ENCODE measurements at places on chromosomes 11 and 22.
A peak's percentile ranks its signal among the peaks of the same experiment; 100 is the strongest.

DNA sequence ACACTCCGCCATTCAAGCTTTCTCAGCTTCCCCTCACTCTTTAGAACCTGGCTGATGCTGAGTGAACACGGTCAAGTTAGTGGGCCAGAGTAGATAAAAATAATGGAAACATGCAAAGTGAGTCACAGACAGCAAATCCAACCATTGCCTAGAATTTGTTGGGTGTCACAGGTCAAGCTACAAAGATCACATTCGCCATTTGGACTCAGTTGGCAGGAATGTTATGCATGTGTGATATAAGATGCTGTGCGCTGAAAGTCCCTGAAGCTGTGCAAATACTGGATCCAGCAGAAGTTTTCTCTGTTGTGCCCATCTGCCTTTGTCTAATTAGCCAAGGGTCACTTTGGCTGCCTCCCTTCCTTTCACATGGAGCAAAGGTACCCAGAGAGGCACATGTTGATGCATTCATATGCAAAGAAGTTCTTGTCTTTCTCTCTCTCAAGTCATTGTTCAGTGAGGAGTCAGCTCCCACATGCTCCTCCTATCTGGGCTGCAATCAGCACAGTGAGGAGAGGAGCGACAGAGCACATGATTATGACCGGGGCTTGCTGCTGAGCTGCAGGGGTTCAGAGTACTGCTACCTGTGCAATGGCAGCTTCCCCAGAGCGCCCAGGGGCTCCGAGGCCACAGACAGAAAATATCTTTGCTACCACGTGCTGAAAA lies 39.7 kb downstream of the FLI1 start:
- DNase-seq: peak; percentile 48

DNA sequence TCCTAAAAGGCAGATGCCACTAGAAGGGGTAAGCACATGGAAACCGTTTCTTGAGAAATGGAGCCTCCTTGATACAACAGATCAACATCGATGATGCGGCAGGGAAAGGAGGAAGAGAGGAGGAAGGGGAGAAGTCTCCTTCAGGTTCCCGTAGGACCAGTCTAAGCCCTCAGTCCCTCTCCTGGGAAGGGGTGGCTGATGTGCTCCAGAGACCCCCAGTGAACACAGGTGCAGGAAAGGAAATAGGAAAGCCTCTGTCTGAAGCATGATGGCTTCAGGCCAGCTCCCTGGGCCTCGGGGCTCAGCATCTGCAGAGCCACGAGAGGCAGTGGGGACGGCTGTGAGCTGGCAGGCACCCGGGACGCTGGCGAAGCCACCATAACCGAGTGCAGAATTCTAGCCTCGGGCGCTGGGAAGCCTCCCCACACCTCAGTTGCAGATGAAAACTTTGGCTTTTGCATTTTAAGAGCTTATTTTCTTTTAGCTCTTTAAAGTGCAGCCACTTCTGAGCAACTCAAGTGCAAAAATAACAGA lies 1.8 kb downstream of the SPATA19 start:
- no peak for DNase-seq

DNA sequence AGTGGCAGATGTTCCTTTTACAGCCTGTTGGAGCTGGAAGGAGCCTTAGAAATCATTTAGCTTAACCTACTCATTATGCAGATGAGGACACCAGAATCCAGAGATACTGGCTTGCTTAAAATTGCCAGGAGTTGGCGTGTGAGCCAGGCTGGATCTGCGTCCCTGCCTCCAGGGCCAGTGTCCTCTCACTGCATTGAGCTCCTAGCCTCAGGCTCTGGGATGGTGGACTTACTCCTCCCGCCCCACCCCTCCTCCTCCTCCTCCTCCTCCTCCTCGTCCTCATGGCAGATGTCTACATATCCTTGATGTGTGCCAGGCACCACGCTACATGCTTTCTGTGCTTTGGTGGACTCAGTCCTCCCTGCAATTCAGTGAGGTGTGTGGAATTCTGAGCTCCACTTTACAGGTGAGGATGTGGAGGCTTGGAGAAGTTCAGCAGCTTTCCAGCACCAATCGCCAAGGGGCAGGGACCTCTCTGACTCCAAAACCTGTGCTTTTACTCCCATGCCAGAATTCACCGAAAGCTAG lies 24.1 kb downstream of the ADAMTS15 start:
- no peak for DNase-seq

- DNase-seq: no peak
These were observed 365.5 kb downstream of the SHANK2 start for GRCh38 chr11:70886676-70887541.

DNA sequence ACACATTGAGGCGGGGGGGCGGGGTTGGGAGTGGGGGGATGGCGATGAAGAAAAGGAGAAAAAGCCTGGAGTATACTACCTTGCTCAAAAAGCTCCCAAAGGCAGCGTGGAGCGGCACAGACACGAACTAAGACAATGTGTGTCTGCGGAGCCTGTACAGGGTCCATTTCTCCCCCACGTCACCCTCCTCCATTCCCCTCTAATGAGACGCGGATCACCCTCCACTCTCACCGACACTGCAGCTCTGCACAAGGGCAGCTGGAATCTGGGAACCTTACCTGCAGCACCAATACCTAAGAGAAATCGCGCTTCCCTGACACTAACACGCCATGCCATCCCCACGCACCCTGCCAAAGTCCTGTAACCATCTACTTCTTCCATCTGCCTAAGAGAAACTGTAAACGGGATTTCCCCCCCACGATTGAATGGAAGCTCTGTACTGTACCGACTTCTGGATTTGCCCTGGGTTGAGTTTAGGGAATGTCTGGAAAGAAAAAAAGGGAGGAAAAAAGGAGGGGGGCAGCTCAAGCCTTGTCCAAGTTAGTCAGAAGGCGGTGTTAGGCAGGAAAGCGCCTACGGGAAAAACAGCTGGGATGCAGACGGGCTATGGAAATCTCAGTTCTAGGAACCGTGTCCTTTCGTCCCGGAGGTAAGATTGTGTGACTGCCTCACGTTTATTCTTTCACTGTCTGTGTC lies 125.7 kb upstream of the C11orf58 start:
- no peak for DNase-seq

DNA sequence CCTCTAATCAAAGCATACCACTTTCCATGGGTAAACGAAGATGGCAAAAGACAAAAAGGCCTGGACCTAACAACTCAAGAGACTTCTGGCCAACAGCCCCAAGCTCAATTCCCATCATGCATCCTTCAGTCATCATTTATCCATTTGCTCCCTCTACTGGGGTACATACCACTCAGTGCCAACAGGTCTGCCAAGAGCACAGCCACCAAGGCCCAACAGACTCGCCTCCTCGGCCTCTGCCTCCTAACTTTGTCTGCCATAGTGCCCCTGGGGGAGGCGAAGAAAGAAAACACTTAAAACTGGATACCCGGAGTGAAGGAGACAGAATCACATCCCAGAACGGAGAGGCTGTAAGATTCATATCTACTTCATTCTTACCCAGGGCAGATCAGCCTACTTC lies 1.1 kb downstream of the HYOU1 start:
- no peak for DNase-seq

GRCh38 chr22:47044722-47045535 lies 282.5 kb downstream of the TBC1D22A start:
- no peak for DNase-seq

- DNase-seq: no peak
These were observed 78.3 kb downstream of the CTTN start for GRCh38 chr11:70476669-70477068.

DNA sequence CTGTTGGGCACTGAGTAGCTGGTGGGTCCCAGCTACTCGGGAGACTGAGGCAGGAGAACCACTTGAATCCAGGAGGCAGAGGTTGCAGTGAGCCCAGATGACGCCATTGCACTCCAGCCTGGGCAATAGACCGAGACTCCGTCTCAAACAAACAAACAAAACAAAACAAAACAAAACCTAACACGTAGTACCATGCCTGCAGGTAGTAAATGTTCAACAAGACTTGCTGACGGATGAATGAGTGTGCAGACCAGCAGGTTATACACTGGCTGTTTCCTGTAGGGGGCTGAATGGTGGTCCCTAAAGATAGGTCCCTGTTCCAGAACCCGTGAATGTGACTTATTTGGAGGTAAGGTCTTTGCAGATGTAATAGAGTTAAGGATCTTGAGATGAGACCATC lies 12.8 kb upstream of the MRGPRD start:
- DNase-seq: no peak

DNA sequence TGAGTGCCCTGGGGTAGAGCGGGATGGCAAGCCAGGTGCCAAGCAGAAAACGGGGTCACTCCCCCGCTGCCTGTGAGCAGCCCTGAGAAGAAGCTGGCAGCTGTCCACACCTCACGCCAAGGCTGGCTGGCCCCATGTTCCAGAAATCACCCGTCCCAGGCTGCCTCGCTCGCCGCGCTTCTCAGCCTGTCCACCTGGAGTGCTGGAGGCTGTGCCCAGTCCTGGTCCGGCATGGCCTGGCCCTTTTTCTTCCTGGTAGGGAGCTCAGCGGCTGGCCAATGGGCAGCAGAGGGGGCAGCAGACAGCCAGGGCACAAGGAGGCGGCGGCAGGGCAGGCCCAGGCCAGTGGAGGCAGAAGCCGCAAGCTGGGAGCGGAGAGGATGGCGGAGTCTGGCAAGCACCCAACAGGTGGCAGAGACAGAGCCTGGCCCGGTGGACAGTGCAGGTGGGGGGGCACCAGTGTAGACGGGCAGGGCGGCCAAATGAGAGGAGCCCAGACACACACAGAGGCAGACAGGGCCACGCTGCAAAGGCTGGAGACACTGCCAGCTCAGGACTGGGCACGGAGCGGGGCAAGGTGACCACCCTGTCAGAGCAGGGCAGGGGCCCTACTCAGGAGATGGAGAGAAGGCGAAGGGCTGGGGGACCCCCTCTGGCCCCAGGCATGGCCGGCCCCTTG lies 37.2 kb upstream of the TH start:
- DNase-seq: no peak

DNA sequence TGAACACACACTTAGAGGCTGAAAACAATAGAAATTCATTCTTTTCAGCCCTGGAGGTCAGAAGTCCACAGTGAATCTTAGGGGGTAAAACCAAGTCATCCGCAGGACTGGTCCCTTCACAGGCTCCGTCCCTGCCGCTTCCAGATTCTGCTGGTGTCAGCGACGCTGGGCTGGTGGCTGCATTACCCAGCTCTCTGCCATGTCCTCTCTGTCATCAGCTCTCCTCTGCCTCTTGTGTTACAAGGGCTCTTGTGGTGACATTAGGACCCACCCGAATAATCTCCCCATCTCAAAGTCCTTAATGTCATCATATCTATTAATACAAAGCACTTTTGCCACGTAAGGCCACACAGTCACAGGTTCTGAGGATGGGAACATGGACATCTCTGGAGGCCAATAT lies 47.7 kb upstream of the ANO1 start:
- no peak for DNase-seq

- no peak for DNase-seq
These were observed 14.4 kb upstream of the SERPINH1 start for GRCh38 chr11:75547617-75548058.

DNA sequence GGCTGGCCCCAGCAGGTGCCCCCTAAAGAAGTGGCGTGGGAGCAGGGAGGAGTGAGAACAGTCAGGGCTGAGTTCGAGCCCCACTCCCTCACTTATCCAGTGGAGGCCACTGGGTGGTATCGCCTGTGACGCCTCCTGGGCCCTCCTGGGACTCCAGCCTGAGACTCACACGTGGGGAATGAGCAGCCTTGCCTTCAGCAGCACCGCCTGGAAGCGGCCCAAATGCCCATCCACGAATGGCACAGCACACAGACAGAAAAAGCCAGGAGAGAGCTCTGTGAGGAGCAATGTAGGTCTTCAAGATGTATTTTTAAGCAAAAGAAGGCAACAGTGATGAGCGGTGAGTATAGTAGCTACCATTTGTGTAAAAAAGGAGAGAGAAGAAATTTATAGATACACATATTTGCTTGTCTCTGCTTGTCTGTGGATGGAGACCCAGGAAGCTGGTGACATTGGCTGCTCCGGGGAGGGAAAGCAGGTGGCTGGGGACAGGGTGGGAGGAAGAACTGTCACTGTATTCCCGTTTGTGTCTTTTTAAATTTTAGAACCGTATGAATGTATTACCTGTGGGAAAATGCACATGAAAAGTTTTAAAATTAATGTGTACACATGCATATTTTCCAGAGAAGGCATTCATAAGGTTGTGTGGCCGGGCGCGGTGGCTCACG lies 13.2 kb downstream of the KCNJ4 start:
- DNase-seq: no peak

GRCh38 chr22:45225732-45226502 lies 14.8 kb downstream of the KIAA0930 start:
- DNase-seq: no peak

DNA sequence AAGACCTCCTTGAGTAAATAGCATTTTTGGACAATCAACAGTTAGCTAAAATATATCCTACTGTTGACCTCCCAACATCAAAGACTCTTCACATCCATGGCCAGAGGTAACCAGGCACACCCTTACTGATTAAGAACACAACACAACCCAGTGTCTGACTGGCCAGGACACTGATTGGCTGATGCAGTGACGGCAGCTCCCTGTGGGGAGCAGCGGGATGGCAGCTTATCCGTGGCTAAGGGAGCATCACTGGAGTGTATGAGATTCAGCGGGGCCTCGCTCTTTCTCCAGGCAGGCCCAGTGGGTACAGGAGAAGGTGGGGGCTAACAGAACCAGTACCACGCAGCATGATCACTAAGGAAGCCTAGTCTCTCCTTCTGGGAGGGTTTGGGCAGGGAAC lies 10.3 kb upstream of the IL2RB start:
- DNase-seq: no peak

GRCh38 chr22:33047744-33048143 lies 10.4 kb downstream of the SYN3 start:
- DNase-seq: no peak

- DNase-seq: no peak
These were observed 2.9 kb upstream of the CADM1 start for GRCh38 chr11:115506954-115507675.

- DNase-seq: no peak
These were observed 23.6 kb upstream of the MUC5B start for GRCh38 chr11:1199241-1199750.

DNA sequence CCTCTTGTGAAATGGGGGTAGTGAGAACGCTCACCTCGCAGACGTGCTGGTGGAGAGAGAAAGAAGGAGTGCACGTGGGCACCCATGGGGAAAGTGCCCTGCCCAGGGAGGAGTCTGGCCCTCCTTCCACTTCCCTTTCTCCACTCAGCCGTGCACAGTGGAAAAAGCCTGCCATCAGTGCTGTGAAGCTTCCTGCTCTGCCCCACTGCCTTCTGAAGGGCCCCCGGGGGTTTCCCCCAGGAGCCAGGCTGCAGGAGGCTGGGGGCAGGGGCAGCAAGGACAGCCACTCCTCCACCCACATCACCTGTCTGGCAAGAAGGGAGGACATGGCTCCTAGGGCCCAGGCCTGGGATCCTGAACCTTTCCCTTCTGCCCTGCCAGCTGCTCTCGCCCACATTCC lies 7.6 kb downstream of the TP53I11 start:
- no peak for DNase-seq

GRCh38 chr11:11416502-11416901 lies 63.5 kb upstream of the CSNK2A3 start:
- no peak for DNase-seq

GRCh38 chr11:36713715-36714114 lies 115.7 kb upstream of the RAG2 start:
- no peak for DNase-seq

Measured in CD4-positive, alpha-beta T cell treated with Interleukin-6 at 100 ng/mL for 8 hours (primary cell).